IPS DF 6.9 (cell line): ENCODE measurements at places on chromosomes 1 and 21.
A peak's percentile ranks its signal among the peaks of the same experiment; 100 is the strongest.

- DNase-seq, result no peak
Measured at GRCh38 chr21:17435565-17436543, 77.0 kb upstream of the CXADR start.

DNA sequence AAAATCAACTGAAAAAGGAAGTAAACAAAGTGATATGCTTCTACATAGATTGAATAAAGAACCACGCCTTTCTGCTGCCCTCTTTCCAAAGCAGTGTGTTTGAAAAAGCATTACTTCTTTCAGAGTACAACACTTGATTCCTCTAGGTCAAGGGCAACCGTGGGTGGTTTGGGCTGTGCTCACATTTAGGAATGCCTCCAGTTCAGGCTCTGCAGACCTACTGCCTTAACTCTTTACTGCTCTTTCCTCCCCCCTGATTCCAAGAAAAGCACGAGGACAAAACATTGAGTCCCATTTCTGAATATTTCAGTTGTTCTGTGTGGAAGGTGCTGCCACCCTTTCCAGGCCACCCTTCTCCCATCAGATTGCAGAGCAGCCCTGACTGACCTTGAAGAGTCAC is 45.2 kb downstream of the ADAMTS1 start:
- no peak for DNase-seq

GRCh38 chr1:44262414-44262813 is 49.1 kb downstream of the DMAP1 start:
- DNase-seq, result no peak

DNA sequence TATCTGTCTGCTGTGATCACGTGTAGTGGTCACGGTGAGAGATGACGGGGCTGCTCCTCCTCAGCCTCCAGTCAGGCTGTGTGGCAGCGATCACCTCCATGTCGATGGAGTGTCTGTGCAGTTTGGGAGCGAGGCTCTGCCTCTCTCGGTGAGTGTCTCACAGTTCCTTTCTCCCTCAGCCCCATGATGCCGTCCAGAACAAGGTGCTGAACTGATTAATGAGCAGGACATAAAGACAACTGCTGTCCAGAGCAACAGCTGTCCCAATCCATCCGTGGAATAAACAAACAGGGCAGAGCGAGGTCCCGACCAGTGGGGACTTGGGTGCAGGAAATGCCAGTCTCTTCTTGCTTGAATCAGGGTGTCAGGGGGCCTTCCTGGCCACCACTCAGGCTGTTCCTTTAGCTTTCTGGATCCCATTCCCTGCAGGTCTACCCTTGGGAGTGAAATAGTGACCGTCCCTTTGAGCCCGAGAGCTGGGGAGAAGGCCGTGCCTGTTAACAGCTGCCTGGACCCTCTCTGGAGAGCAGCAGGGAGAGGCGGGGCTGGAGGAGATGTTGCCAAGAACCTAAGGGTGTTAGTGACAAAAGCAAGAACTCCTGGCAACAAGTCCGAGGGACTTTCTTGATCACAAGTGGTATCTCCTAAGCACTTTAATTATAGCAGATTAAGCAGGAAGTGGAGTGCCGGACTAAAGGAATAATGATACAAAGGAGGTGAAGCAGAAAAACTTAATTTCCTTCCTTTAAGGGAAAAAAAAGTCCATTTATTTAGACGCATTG is 443.9 kb downstream of the KIF26B start:
- DNase-seq, result no peak

DNA sequence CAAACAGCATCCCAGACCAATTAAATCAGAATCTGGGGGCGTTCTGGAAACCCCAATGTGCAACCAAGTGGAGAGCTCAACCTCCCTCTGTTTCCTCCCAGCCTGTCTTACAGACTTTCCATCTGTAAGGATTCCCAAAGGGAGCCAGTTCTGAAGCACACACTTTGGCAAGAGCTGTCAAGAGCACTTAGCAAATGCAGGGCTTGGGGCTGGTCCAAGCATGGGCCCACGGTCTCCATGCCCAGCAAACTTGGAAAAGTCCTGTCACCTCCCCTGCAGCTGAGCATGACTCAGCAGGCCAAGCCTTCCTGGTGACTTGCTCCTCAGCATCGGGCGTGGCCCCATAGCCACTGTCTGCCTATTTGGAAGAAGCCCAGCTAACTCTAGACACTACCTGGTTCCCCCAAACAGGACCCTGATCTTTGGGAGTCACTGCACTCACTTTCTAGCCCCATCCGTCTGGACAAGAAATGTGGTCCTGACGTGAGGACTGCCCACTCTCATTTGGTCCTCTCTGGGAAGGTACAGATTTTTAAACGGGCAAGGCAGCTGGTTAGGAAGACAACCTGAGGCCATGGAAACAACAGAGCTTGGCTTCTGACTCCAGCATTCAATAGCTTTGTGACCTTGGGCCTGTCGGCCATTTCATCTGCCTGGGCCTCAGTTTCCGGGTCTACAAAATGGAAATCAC is 16.9 kb downstream of the SLC2A1 start:
- DNase-seq, result no peak

DNA sequence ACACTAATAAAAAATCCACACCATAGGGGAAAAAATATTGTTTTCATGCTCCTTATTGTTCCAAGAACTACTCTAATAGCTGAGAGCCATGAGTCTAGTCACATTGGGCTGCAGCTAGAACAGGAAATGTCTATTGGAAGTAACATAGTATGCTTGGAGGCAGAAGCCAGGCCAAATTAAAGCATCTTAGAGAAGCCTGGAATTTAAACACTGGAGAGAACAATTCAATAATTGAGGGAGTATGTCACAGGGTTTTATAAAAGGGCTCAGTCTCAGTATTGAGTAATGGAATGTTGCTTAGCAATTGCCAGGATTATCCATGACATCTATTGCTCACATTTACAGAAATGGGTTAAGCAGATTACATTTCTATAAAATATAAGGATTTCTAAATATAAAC is 471.3 kb downstream of the LMO4 start:
- no peak for DNase-seq

GRCh38 chr1:155329980-155330598 is 9.4 kb downstream of the RUSC1 start:
- DNase-seq, result no peak

- DNase-seq, result peak; percentile 52
Measured at GRCh38 chr1:14571810-14572767, 26.4 kb upstream of the KAZN start.

GRCh38 chr1:97668945-97669344 is 251.9 kb downstream of the DPYD start:
- no peak for DNase-seq
